ENCODE measurements at places on chromosomes 5 and 9.

- no peak for DNase-seq
Observed at GRCh38 chr9:114431770-114432169, 44.0 kb upstream of the AKNA start.

GRCh38 chr9:119884438-119884837, 515.2 kb upstream of the BRINP1 start:
- no peak for DNase-seq

- DNase-seq = no peak
Observed at GRCh38 chr5:98543490-98543889, 230.0 kb upstream of the RGMB start.

- DNase-seq = no peak
Observed at GRCh38 chr9:99066571-99066970, 38.3 kb upstream of the TGFBR1 start.

GRCh38 chr9:85004818-85005413, 335.4 kb downstream of the NTRK2 start:
- DNase-seq = no peak
